ENCODE measurements at places on chromosomes 12 and 14. TPM values are rescaled to one million over a fixed set of nuclear protein-coding genes. Genes with fewer than 3 reads are reported as not detected.

Gene ZDHHC17
- total RNA-seq: 28.6 TPM

Gene RAPGEF3
- 6.1 TPM for total RNA-seq

Gene TMEM119
- total RNA-seq: 24.2 TPM

Gene ACVR1B
- 0.57 TPM for total RNA-seq

Gene SLC25A47
- not detected for total RNA-seq

Gene COX8C
- not detected for total RNA-seq

Gene GPR137C
- total RNA-seq: 0.81 TPM

Gene YEATS4
- total RNA-seq: 75.0 TPM

- peak; percentile 19 for DNase-seq
These were observed 38.6 kb downstream of the MGST1 start for GRCh38 chr12:16385782-16386646.

DNA sequence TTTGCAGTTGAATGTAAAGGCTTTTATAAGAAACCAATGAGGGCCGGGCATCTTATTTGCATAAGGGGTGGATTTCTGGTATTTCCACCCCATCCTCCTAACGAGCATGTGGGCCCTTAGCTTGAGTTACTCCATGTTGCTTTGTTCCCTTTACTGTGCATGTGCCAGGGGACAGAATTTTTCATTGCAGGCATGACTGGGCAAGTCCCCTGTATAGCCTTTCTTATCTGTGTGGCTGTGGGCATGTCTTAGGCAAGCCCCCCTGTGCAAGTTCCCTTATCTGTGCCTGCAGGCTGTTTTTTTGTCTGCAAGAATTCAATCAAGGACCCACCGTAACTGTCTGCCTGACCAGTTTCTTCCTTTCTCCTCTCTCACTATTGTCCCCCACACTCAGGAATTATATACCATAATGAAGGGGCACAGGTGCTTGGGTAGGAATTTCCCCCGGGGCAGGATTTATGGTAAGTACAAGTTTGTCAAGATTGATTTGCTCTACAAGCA is 152.2 kb upstream of the CNOT2 start:
- DNase-seq: no peak

DNA sequence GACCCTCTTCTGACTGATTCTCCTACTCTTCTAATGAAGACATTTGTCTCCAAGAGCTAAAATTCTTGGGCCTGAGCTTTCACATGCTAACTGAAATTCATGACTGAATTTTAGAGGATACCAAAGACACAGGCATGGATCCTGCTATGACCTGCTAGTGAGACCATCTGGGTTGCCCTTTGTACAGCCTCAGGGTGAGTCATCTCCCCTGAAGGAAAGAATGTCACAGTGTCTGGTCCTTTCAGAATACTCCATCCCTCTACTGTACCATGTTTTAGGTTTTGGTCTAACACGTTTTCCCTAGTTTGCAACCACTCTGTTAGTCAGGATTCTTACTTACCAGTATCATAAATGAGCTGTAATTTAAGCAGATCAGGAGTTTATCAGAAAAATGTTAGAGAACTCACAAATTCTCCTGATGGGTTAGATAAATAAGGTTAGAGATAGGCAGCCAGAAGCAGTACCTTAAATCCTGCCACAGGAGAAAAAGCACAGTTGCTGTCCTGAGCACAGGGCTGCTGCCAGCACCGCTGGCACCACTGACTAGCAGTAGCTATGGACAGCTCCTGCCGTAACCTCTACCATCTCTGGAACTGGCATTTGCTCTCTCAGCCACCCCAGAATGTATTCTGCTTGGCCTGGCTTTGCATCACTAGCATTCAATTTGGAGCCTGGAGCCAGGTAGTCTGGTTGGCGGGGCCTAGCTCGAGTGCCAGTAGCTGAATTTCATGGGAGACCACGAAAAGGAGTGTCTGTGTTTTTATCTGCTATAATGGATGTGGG is 127.6 kb downstream of the ANO6 start:
- no peak for DNase-seq

- peak; percentile 34 for DNase-seq
These were observed 198.9 kb downstream of the EPS8 start for GRCh38 chr12:15590180-15590826.

- DNase-seq: no peak
These were observed 164.4 kb upstream of the LRIG3 start for GRCh38 chr12:59084511-59085375.

GRCh38 chr12:108310489-108310888 is 28.6 kb downstream of the CMKLR1 start:
- no peak for DNase-seq

DNA sequence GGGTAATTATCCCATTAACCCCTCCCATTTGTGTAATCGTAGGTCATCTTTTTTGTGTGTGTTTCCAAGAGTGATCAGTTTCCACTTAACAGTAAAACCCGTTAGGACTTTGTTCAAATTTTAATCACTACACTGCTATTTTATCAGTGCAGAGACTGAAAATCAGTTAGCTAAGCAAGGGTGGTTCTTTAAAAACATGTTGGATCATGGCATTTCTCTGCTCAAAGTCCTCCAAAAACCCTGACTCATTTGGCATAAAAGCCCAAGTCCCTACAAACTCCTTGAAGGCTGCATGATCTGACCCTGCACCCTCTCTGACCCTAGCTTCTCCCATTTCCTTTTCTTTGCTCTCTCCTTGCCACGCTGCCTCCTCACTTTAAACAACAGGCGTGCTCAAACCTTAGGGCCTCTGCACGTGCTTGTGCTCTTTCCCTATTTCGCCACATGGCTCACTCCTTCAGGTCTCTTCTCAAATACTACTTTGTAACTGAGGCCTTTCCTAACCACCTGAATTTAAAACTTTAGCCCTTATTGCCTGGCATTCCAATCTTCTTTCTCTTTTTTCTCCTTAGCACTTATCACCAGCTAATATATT is 13.2 kb upstream of the OVCH1 start:
- peak; percentile 53 for DNase-seq

DNA sequence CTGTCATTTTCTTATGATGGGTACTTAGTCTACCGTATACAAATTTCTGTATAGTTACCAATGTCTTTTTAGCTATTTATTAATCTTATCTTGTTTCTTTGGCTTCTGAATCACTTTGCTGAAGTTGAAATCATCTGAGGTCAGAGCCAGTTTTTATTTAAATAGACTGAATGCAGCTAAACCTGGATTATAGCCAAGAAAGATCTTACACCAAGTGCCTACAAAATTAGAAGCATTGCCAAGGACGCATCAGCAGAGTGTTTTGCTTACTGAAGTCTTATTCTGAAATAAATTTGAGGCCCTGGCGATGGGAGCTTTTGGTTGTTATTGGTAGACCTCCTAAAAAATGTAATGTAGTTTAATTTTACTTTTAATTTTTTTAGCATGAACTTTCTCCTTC is 128.2 kb downstream of the RGS6 start:
- no peak for DNase-seq

DNA sequence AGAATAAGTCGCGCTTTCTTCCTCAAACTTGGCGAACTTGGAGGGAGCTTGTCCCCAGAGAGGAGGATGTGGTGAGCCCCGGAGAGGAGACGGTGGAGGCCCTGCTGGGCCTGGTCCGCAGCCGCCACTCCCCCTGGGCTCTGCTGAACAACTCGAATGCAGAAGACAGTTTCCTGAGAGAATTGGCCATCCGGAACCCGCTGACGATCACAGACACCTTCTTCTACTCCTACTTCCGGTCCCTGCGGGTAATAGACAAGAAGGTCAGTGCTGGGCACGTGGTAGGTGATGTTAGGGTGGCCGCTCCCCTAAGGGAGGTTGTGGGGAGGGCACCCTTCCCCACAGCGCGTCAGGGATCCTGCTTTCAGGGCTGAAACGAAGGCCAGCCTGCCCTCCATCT is 1.6 kb downstream of the LRRC43 start:
- no peak for DNase-seq

DNA sequence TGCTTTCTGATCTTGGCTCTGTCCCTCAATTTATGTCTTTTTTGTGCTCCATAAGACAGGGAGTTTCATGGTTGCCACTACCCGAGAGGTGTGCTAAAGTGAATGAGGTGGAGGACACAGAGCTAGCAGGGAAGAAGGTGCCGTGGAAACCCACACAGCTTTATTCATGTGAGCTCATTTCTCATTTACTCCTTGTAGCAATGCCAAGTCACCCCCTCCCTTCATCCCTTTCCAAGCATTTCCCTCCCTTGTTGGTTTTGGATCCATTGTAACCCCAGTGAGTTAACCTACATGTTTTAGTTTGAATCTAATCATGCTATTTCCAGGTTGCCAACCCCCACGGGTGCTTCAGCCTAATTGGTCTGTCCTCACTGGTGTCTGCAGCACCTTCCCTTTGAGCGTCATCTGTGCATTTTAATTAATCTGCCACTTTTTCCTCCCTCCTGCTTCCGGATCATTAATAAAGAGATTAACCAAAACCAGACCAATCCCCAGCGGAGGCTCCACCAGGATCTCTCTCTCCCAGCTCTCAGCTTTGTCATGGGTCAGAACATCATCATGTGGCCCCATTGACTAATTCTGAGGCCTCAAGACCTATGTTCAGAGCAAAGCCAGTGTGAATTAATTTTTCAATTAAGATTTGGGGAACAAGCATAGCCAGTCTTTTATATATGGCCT is 56.2 kb downstream of the NTF3 start:
- DNase-seq: peak; percentile 40

DNA sequence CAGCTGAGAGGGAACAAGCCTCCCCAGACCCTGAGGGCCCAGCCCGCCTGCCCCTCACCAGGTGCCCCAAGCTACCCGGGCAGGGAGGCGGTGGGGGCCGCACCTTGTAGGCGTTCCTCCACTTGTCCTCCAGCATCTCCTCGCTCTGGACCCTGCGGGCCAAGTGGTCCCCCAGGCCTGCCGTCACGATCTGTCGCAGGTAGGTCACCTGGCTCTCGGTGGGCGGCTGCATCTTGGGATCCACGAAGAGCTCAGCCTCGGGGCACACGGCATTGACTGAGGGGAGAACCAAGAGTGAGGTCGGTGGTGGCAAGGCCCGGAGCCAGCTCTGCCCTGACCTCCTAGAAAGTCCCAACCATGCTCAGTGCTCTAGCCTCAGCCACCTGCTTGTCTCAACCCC is 36.6 kb downstream of the DHX37 start:
- no peak for DNase-seq

DNA sequence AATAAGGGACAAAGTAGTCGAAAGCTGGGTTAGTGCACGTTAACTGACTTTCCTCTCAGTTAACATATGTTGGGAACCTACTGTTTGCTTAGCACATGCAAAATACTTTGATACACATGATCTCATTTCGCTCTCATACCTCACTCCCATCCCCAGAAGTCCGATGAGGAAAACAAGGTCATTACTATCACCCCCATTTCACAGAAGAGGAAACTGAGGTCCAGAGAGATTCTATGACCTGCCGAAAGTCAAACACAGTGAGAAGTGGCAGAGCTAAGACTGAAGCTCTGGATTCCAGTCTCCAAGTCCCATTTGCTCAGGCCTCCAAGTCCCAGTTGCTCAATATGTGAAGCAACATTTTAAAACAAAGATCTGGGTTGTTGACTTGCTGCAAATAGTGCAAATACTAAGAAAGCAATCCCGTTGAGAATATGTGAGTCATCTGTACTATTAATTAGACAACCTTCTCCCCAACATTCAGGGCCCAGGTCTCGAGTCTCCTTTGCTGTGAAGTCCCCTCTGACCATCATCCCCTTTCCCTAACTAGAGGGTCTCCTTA is 170.6 kb upstream of the PWP1 start:
- DNase-seq: peak; percentile 25

GRCh38 chr14:81268016-81268416 is 47.3 kb upstream of the GTF2A1 start:
- no peak for DNase-seq

DNA sequence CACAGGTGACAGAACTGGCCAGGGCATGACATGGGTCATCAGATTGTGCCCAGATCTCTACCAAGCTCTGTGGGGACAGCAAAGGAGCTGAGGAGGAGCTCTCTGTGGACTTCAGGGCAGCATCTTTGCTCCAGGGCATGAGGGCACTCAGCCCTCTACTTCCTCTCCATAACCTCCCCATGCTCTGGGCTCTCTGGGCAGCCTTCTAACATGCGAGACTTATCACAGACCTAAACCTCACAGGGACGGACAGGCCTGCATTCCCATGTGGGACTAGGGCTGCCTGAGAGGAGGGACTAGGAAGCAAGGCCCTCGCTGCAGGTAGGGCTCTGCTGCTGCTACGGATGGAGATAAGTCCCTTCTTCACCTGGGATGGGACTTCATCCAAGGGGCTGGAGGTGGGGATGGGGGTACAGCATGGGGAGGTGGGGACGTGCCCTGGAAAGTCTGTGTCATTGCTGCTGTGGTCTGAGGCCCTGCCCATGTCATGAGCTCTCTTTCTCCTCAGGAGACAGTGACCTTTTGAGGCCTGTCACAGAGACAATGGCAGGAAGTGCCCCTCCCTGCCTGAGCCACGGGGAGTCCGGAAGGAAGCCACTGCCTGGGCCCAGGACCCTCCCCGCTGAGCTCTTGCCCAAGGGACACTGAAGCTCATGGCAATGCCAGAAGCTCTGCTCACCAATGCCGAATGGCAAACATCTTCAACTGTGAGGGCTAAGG is 44.1 kb downstream of the PITPNM2 start:
- DNase-seq: no peak

DNA sequence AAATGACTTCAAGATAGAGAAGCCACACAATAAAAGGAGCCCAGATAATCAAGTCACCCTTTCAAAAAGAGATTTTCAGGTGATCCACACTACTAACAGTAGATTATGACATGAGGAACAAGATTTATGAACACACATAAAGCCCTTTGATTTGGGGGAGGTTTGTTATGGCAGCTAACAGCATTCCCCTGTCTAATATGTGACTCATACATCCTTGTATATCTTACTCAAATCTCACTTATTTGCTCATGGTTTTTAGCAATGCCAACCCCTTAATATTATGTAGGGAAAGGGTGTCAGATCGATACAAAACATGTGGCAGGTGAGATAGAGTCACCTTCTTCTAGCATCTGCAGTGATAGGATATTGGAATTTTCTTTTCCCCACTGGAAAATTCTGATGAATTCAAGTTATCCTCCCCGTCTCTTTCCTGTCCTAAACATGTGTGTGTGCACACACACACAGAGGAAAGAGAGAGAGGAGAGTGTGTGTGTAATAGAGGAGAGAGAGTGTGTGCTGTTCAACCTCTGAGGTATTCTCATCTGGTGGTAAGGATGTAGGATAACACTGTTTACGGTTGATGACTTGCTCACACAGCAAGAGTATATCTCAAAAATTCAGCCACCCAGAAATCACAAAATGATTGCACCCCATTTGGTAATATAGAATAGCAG is 319.9 kb downstream of the KCNC2 start:
- DNase-seq: peak; percentile 6

Data from MG63 (cell line).